ENCODE measurements at places on chromosomes 13 and 19. TPM values are rescaled to one million over a fixed set of nuclear protein-coding genes. Genes with fewer than 3 reads are reported as not detected.

GRCh38 chr13:23966691-23967615 is 69.7 kb upstream of the C1QTNF9B start:
- H3K27ac ChIP-seq = no peak overlapping the region
- H3K4me1 ChIP-seq = no peaks in the 10 kb centered on the region
- H3K36me3 ChIP-seq = no peaks in the 10 kb centered on the region
- DNase-seq = no peak

DNA sequence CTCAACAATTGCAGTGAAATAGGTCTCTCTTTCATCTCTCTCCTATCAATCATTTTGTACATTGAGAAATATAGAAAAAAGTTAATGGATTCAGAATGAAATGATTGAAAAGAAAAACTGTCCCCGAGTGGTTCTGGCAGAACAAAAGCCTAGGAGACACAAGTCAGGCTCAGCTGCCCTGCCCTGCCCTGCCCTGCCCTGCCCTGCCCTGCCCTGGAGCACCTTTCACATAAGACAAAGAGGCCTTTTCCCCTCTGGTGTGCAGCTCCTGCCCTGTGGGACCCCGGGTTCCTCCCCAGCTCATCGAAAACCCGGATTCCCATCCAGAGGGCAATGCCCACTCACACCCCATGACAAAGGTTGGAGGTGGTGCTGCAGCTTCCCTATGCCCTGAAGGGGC is 94.7 kb downstream of the TEX26 start:
- no peaks in the 10 kb centered on the region for H3K4me1 ChIP-seq
- H3K27me3 ChIP-seq = no peaks in the 10 kb centered on the region
- no peaks in the 10 kb centered on the region for H3K36me3 ChIP-seq
- no peak overlapping the region for H3K4me3 ChIP-seq
- DNase-seq = no peak
- H3K27ac ChIP-seq = no peak overlapping the region

GRCh38 chr13:100633461-100633860 is 41.1 kb downstream of the TMTC4 start:
- no peak overlapping the region for H3K4me3 ChIP-seq
- peaks cover 17% of the 10 kb centered on the region for H3K36me3 ChIP-seq
- DNase-seq = no peak
- no peak overlapping the region for H3K27ac ChIP-seq

DNA sequence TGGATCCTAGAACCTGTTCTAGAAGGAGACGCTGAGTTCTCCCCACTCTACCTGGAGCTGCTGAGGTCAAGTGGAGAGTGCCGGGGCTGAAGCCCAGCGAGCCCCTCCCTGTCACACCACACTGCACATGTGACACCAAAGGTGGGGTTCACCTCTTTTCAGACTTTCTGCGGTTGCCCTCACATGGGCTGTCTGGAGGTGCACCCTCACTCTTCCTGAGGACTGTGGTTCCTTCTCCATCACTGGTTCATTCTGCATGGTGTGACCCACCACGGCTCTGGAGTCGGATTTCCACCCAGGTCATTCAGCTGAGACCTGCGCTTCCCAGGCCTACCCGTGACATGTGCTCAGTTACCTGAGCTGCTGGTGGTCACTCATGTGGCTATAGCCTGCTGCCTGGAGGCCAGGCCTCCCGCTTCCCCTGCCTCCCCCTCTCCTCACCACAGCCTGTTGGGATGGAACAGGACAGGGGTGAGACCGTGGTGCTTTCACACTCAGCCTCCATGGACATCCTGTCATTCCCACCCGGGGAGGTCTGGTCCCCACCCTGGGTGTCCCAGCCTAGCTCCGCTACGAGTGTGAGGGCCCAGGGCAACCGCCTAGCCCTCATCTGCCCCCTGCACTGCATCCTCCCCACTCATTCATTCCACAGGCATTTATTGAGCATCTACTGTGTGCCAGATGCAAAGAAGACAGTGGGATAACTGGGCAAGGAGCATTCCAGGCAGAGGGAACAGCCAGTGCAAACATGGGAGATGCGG is 605 bp upstream of the A1BG start:
- H3K4me1 ChIP-seq = peaks cover 14% of the 10 kb centered on the region
- no peak overlapping the region for H3K27ac ChIP-seq
- no peak for DNase-seq

- H3K27ac ChIP-seq = no peak overlapping the region
- no peak overlapping the region for H3K4me3 ChIP-seq
- DNase-seq = no peak
- no peaks in the 10 kb centered on the region for H3K4me1 ChIP-seq
- peaks cover 3% of the 10 kb centered on the region for H3K36me3 ChIP-seq
Observed at GRCh38 chr19:9671655-9672054, 3.2 kb downstream of the ZNF562 start.

Gene QPCTL
- 8.8 TPM for total RNA-seq

Gene NCR1
- not detected for total RNA-seq

Gene CRB3
- total RNA-seq = 0.54 TPM
